ENCODE measurements at places on chromosomes 4 and X.

- DNase-seq, result no peak
Measured at GRCh38 chrX:119036107-119037029, 36.4 kb upstream of the CT47C1 start.

DNA sequence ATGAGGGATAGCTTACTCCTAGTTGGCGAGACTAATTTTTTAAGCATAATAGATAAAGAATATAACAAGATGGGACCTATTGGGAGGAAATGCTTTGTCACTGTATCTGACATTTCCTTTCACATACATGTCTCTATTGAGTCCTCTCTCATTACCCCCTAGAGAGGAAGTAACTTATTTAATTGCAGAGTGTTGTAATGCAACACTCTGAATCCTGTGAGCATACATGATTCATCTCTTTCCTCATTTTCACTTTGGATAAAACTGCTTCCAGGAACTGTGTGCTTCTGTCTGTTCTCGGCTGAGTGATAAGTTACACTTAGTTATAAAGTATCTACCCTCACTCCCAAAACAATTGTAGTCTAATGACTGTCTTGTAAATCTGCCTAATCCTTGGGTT lies 266.1 kb upstream of the ANXA10 start:
- DNase-seq, result no peak

DNA sequence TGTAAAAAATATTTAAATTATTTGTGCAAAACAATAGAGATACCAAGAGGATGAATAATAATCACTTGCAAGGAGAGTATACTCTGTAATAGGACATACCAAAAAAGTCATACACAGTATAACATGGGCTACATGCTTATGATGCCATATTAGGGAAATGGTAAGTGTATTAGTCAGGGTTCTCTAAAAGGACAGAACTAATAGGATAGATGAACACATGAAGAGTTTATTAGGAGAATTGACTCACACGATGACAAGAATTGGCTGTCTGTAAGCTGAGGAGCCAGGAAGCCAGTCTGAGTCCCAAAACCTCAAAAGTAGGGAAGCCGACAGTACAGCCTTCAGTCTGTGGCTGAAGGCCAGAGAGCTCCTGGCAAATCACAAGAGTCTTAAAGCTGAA lies 151.2 kb downstream of the DTHD1 start:
- DNase-seq, result no peak

DNA sequence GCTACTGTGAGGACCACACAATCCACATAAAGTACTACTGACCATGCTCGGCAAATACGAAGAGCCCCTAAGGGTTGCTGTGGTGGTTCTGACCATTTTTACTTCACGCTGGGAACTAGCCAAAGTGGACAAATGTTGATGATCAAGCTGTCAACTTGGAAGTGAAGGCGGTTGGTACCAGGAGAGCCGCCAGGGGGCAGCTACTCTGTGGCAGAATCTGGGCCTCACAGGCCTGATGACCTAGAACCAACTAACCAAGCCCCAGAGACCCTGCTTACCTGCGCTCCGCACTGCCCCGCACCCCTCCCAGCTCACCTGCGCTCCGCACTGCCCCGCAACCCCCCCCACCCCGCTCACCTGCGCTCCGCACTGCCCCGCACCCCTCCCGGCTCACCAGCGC lies 5.6 kb downstream of the GAK start:
- no peak for DNase-seq

GRCh38 chr4:163697121-163697520 lies 202.6 kb downstream of the TMA16 start:
- DNase-seq, result no peak

- no peak for DNase-seq
Measured at GRCh38 chr4:15694431-15694830, 8.4 kb upstream of the BST1 start.

- DNase-seq, result no peak
Measured at GRCh38 chr4:4415806-4416805, 29.2 kb downstream of the NSG1 start.

DNA sequence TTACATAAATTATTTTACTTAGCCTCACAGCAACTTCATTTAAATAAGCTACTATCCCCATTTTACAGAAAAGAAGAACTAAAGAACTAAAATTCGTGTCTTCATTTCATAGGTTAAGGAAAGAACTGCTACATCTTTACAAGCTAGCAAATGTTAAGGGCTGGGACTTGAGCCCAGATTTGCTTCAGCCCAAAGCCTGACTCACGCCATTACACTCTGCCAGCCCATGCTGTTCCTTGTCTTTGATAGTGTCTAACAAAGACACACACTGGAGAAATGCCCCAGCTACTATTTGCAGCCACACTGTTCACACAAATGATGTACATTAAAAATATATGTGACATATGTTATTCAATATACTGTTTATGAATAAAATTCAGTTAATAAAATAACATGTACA lies 29.0 kb upstream of the ERVMER34-1 start:
- DNase-seq, result no peak

GRCh38 chr4:25430630-25431029 lies 53.6 kb downstream of the ANAPC4 start:
- no peak for DNase-seq

GRCh38 chr4:138161351-138161750 lies 80.8 kb downstream of the SLC7A11 start:
- DNase-seq, result no peak

DNA sequence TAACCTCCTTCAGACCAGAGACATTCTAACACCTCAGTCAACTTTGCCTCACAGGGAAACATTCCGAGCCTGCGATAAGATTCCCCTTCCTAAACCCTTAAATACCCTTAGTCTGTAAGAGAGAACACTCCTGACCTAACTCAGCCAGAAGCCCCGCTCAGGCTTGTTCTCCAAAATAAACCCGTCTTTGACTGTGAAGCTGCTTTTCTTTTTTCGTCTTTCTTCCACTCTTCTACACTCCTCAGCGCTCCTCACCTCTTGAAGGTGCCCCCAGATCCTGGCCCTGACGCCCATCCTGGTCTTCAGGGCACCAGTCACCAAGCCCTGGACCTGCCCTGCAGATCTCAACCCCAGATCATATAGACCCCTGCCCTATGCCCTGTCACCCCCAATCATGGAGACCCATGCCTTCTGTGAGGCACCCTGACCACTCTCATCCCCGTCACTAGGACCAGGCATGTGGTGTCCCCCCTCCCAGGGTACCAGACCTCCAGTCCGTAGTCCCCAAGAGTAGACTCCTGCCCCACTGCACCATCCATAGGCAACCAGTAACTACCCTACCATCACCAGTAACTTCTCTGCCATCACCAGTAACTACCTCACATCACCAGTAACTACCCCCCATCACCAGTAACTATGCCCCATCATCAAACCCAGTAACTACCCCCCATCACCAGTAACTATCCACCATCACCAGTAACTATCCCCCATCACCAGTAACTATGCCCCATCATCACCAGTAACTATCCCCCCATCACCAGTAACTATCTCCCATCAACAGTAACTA lies 3.5 kb downstream of the ASMTL start:
- DNase-seq, result no peak

DNA sequence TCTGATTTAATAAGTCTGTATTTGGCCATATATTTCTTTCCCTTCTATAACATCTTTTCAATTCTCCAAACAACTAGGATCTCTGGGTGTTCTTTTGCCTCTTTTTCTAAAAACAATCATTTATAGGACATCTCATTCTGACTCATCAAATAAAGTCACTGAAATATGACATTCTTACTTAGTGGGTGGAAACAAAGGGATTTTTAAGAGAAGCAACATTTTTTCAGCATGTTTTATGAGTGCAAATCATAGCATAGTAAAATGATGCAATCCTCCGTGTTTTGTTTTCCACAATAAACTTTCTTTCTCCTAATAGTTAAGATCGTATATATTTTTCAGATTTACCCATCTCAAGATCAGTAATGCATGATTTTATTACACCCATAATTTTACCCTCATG lies 179.8 kb downstream of the SPCS3 start:
- no peak for DNase-seq

GRCh38 chr4:141713771-141714445 lies 77.5 kb downstream of the IL15 start:
- DNase-seq, result no peak

DNA sequence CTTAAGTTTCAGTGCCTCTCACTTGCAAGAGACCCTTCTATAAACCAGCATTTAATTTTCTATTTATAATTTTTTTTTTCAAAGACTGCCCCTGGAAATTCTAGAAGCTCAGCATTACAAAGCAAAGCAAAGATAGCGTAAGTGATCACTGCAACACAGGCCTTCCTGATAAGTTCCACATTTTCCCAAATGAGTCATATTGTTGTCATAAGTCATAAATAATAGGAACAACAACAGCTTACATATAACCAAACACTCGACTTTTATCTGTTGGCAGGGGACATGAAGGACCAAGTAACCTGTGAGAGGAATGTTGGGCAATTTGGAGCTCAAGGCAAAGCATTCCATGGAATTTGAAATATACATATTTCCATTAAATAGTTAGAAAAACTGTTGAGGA lies 815.5 kb downstream of the DMD start:
- DNase-seq, result no peak

- DNase-seq, result no peak
Measured at GRCh38 chr4:153748378-153748777, 11.4 kb downstream of the RNF175 start.

- DNase-seq, result peak; percentile 53
Measured at GRCh38 chrX:46758163-46758955, 559 bp downstream of the SLC9A7 start.

DNA sequence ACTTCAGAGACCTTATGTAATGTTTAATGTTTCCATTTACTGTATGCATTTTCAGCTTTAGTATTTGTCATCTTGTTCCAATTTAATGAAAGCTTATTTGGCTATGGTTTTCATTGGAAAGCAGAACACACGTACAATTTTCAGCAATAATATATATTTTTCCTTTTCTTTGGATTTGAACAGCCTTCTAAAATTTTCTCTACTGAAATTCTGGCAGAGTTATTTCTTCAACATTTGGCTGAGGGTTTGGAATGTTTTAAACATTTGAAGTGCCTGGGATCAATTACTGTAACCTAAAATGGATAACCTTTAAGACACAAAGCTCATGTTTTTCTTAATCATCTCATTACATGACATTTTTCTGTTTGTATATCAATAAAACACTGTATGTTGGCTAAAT lies 156.9 kb downstream of the TENM3 start:
- no peak for DNase-seq

GRCh38 chr4:115154826-115155225 lies 41.4 kb upstream of the NDST4 start:
- no peak for DNase-seq

GRCh38 chrX:115318139-115318538 lies 28.6 kb downstream of the LUZP4 start:
- DNase-seq, result no peak

DNA sequence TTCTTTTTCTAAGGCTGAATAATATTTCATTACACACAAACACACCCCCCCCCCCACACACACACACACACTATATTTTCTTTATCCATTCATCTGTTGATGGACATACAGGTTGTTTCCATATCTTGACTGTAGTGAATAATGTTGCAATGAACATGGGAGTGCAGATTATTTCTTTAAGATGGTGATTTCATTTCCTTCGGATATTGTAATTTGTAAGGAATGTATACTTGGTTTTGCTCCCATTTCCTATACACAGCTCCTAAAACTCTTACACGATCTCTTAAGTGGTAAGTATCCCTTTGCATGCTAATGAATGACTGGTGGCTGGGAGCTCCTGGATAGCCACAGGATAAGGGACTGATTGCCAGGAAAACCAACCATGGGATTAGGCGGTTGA lies 14.7 kb upstream of the RBMXL3 start:
- no peak for DNase-seq

DNA sequence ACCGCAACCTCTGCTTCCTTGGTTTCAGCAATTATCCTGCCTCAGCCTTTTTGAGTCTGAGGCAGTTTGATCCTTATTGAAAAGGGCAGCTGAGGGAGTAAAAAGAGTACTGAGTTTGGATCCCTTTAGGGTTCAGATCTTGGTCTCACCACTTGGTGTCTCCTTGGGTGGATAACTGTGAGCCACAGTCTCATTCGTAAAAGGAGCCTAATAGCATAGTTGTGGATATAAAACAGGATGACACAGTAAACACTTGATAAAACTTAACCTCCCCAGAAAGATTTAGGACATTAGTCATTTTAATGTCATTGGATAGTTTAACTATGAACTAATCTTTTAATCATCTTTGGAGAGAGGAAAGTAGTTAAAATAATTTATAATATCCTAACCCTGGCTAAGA lies 173.0 kb downstream of the ANK2 start:
- peak; percentile 29 for DNase-seq

GRCh38 chr4:84967243-84967690 lies 777 bp upstream of the WDFY3 start:
- DNase-seq, result no peak

DNA sequence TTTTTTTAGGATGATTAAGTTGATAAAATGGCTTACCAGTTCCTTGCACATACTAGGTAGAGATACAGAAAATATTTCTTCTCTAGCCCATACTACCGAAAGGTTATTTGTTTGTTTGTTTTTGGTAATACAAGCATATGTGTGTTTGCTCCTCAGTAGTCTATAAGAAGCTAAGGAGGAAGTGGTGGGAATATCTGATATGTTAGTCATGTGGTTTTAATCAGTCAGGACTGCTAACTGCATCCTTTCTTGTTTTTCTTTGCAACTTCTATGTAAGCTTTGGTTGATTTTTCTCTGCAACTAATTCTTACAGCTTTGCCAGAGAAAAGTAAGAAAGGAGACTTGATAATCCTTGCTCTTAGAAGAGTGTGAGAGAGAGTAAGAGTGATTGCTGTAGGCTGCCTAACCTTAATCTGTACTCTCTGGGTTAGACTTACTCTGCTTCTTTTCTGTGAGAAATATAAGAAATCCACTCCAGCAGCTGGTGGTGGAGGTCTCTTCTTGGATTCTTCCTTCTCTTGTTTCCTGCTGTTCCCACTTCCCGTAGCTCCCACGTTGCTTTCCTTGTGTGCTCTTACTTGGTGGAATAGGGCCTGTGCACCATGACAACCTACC lies 28.3 kb downstream of the SEPTIN11 start:
- no peak for DNase-seq

Measured in GM06990 (cell line).